ENCODE measurements at places on chromosomes 12 and 14. TPM values are rescaled to one million over a fixed set of nuclear protein-coding genes. Genes with fewer than 3 reads are reported as not detected.

DNA sequence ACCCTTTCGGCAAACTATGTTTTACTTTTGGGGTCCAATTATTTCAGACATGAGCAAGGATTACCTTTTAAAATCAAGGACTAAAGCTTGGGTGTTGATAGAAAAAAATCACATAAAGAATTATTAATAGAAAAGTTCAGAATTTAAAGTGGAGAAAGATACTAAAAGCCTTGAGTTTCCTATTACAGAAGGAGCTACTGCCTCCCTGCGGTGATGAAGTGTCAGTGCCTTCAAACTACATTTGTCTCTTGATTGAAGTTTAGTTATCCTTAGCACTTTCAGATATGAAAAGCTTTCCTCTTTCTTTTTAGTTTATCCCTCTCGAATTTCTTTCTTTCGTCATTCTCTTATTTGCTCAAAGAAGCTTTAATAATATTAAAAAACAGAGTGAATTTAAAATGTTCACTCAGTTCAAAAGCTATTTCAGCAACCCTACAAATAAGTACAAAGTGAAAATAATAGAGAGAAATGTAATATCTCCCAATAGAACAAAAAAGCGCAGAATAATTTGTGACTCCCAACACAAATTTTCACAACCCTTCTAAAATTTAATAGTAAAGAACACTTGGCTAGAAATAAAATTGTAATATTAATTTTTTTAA is 87.6 kb downstream of the SEC23A start:
- DNase-seq, result no peak

- no peak for DNase-seq
Measured at GRCh38 chr14:89013098-89013504, 188.7 kb downstream of the TTC8 start.

Gene TEX22
- total RNA-seq, result 0.15 TPM

DNA sequence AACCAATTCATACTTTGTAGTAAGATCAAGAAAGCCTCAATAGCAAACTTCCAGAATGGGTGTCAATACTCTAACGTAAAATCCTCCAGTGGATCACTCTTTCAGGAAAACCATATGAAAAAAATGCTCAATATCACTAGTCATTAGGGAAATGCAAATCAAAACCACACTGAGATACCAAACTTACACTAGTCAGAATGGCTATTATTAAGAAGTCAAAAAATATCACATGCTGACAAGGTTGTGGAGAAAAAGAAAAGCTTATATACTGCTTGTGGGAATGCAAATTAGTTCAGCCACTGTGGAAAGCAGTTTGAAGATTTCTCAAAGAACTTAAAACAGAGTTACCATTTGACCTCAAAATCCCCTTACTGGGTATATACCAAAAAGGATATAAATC is 49.5 kb upstream of the ATXN7L3B start:
- no peak for DNase-seq

- no peak for DNase-seq
Measured at GRCh38 chr12:64566831-64567517, 43.3 kb upstream of the RASSF3 start.

GRCh38 chr12:15638231-15638630 is 151.0 kb downstream of the EPS8 start:
- no peak for DNase-seq

DNA sequence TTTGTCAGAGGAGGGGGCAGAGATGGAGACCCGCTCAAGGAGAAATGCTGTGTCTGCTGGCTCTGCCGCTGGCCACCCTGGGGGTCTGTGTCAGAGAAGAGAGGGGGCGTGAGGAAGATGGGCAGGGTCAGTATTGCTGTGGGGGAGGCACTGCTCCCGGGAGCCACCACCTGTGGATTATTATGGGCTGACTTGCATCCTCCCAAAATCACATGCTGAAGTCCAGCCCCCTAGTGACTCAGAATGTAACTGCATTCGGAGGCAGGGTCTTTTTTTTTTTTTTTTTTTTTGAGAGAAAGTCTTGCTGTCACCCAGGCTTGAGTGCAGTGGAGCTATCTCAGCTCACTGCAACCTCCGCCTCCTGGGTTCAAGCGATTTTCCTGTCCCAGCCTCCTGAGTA is 12.3 kb downstream of the ABCD4 start:
- no peak for DNase-seq

GRCh38 chr14:76050797-76051392 is 65.3 kb downstream of the IFT43 start:
- DNase-seq, result peak; percentile 33

DNA sequence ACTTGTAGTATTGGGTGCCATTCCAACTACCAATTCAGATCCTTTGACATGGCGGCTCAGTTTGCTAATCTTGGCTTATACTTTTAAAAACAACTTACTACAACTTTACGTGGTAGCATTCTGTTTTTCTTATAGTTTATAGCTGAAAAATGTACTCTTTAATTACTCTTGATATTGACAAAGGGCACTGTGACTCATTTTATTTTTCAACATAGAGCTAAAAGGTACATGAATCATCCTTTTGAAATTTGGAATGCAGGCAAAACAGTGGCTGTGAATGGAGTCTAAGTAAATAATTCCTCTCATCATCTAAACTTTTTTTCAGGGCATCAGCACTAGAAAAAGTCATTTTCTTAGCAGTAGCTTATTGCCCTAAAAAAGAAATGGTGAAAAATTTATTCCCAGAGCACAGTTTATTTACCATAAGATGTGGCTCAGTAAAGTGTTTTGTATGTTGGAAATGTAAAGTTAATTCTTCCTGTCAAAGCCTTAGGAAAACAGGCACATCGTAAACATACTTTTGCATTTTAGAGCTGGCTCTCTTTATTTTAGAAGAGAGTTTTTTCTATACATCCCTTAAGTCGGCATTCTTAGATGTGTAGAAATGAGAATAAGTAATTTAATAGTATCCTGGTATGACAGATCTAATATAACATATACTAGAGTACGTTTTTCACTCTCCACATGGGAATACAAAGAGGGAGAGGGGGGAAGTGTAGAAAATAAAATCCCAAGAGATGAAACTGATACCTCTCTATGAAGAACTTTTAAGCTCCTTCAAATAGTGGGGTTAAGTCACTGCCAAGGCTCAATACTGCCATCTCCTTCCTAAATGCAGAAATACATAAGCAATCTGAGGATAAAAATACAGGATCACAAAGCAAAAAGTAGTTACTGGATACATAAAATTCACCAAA is 55.2 kb downstream of the SLC25A21 start:
- peak; percentile 34 for DNase-seq

Gene SLC17A8
- not detected for total RNA-seq

- DNase-seq, result no peak
Measured at GRCh38 chr12:49678711-49679110, 28.5 kb downstream of the FMNL3 start.

DNA sequence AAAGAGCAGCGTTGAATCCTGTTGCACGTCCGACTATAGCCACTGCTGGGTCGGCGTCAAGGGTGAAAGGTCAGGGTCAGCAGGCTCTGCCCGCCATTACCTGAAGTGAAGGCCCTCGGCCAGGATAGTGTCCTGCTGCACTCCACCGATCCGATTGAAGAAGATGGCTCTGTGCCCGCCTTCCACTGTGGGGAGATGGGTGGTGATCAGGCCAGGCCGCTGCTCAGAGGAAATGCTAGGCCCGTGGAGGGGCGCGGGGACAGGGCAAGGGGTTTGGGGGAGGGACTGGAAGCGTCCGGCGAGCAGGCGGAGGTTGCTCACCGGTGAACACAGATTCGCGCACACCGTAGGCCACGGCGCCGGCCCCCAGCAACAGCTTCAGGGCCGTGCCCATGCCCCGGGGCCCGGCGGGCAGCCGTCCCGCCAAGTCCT is 352 bp downstream of the PHB2 start:
- no peak for DNase-seq

Data from glomerular endothelial cell (primary cell).